ENCODE measurements at places on chromosomes 7 and 10. TPM values are rescaled to one million over a fixed set of nuclear protein-coding genes. Genes with fewer than 3 reads are reported as not detected.

- DNase-seq: peak; percentile 3
Measured at GRCh38 chr10:106571192-106571946, 593.1 kb downstream of the SORCS1 start.

GRCh38 chr10:5047912-5048628 lies 44.4 kb upstream of the AKR1C2 start:
- no peak for DNase-seq

DNA sequence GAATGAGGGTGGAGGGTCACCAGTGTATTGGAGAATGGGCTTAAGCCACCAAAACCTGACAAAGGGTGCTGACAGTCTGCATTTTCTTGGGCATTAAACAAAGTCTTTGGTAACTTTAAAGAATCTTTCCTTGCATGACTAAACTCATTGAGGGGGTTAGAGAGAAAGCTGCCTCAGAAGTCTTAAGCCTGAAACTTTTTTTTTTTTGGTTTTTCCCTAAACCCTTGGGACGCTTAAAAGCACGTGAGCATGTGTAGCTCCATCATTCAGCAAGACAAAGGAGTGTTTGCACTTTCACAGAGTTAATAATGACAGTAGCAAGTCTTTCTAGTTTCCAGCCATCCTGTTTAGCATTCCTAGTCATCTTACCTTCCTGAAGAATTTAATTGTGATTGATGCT lies 110.7 kb downstream of the LRMDA start:
- no peak for DNase-seq

DNA sequence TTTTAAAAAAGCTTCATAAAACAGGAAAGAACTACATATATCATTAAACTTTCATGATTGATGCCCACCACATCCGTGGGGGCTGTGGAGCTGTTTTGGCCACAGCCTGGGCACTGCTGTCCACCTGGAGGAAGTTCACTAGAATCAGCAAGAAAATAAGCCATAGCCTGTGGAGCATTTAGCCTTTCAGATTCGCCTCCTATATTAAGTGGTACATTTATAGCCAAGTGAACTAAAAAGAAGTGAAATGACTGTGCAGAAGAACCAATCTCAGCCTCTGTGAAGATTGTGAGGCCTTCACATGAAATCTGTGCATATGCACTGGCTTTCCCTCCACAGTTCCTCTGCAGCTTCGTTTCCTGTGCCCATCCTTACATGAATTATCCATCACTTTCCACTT lies 23.5 kb downstream of the WNT16 start:
- DNase-seq: no peak

GRCh38 chr7:119664601-119665000 lies 608.4 kb upstream of the KCND2 start:
- no peak for DNase-seq

DNA sequence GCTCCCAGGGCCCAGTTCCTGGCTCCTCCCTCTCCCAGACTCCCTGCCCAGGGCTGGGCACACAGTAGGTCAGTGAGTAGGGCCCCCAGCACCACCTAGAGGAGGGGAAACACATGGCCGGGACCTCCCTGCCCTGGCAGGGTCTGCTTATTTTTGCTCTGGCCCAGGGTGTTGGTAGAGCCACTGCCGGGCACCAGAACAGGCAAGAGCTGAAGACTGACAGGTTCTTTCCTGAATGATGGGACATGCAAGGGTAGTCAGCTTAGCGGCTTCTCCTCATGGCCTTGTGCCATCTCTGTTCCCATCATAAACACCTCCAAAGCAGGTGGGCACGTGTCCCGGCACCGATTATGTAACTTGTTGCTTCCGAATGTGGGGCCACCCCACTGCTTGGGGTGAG lies 86.5 kb downstream of the NEURL1 start:
- DNase-seq: no peak

AGAP4 gene
- total RNA-seq: 6.1 TPM

CCDC136 gene
- total RNA-seq: 44.1 TPM

ASIC3 gene
- total RNA-seq: 0.62 TPM

AKR1C3 gene
- 8.0 TPM for total RNA-seq

ZNF239 gene
- 25.9 TPM for total RNA-seq

ACTL6B gene
- total RNA-seq: 109 TPM

MPP7 gene
- 1.4 TPM for total RNA-seq
